Astrocyte of the hippocampus (primary cell): ENCODE measurements at places on chromosomes 1 and 21.

DNA sequence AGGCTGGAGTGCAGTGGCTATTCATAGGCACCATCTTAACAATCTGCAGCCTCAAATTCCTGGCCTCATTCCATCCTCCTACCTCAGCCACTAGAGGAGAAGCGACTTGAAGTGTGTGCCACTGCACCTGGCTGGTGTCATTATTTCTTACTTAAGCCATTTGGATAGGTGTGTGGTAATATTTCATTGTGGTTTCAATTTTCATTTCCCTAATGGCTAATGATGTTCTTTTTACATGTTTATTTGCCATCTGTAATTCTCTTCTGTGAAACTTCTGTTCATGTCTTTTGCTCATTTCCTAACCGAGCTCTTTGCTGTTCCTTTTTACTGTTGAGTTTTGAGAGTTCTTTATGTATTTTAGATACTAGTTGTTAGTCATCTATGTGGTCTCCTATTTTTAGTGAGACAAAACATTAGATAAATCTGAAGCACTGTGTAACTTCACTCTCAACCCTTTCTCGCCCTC lies 66.8 kb downstream of the SLC27A3 start:
- DNase-seq = no peak

GRCh38 chr1:245874942-245875580 lies 632.0 kb downstream of the SMYD3 start:
- peak; percentile 99 for DNase-seq

- DNase-seq = no peak
These were observed 205.5 kb downstream of the RPS6KC1 start for GRCh38 chr1:213256438-213257087.

- DNase-seq = peak; percentile 90
These were observed 89.8 kb downstream of the ADSS2 start for GRCh38 chr1:244361764-244362473.

- no peak for DNase-seq
These were observed 32.8 kb downstream of the DLGAP3 start for GRCh38 chr1:34896612-34897011.

- no peak for DNase-seq
These were observed 4.6 kb upstream of the ZNF678 start for GRCh38 chr1:227558732-227559262.

DNA sequence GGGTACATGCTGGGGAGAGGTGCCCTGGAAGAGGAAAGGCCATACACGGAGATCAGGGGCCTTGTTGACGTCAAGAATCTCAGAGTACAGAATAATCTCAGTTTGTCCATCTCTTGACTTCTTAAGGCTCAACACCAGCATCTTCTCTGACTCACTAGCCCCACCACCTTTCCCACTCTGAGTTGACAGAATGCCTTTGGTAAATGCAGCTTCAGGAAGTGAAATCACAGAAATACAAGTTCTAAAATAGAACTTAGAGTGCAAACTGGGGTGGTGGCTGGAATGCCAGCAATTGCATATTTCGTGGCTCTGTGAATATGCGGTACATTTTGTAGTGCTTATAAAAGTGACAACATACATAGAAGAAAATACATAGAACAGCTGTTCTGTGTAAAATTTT lies 1.6 kb downstream of the COG2 start:
- DNase-seq = peak; percentile 9

DNA sequence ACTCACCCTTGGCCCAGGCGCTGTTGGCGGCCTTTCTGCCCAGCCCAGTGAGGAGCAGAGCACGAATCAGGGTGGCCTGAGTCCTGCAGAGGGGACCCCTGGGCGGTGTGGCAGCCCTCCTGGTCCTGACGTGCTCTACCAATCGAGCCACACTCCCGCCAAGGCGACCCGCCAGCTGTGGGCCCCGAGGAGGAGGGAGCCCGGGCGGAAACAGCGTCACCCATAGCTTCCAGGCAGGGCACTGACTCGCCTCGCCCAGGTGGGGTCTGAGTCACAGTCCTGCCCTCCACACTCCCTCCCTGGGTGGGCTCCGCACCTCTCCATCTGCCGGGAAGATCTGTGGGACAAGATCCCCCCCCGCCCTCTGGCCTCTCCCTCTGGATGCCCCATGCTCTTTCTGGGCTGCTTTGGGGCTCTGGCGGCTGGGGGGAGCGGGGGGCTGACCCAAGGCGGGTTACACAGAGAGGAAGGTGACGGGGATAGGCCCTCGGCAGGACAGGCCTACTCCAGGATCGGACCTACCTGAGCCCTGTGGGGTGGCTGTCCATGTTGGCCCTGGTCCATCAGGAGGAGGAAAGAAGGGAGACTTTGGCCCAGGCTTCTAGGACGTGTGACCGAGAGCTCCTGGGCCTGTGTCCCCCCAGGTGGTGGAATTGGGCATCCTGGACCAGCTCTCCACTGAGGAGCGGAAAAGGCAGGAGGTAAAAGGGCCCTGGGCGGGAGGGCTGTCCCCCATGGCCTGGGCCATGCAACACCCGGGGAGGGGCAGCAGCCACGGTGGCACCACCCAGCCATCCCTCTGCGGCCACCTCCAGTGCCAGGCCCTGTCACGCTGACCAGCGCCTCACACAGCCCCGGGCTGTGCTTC lies 14.0 kb downstream of the ARHGEF16 start:
- DNase-seq = no peak

GRCh38 chr1:214581785-214582184 lies 21.2 kb upstream of the CENPF start:
- DNase-seq = peak; percentile 86

- peak; percentile 72 for DNase-seq
These were observed 5.7 kb downstream of the LRRC71 start for GRCh38 chr1:156926175-156926574.

- DNase-seq = no peak
These were observed 122.9 kb downstream of the MAST2 start for GRCh38 chr1:45926330-45926729.

DNA sequence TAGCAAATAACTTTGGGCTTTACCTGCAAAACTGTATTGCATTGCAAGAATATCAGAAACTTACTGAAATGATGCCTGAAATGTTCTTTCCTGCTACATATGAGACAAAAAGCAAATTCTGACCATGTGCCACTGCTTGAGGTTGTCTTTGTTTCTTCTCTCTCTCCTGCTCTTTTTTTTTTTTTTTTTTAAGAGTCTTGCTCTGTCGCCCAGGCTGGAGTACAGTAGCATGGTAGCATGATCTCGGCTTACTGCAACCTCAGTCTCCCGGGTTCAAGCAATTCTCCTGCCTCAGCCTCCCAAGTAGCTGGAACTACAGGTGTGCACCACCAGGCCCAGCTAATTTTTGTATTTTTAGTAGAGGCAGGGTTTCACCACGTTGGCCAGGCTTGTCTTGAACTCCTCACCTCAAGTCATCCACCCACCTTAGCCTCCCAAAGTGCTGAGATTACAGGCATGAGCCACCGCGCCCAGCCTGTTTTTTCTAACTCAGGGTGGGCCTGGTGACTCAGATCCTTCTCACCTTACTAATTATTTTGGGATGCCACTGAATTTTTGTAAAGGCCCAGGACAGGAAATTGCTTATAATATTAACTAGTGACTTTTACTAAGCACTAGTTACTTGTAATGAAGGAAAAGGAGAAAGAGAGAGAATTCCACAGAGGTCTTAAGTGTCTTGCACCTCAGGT lies 35.9 kb downstream of the DNASE2B start:
- DNase-seq = no peak

DNA sequence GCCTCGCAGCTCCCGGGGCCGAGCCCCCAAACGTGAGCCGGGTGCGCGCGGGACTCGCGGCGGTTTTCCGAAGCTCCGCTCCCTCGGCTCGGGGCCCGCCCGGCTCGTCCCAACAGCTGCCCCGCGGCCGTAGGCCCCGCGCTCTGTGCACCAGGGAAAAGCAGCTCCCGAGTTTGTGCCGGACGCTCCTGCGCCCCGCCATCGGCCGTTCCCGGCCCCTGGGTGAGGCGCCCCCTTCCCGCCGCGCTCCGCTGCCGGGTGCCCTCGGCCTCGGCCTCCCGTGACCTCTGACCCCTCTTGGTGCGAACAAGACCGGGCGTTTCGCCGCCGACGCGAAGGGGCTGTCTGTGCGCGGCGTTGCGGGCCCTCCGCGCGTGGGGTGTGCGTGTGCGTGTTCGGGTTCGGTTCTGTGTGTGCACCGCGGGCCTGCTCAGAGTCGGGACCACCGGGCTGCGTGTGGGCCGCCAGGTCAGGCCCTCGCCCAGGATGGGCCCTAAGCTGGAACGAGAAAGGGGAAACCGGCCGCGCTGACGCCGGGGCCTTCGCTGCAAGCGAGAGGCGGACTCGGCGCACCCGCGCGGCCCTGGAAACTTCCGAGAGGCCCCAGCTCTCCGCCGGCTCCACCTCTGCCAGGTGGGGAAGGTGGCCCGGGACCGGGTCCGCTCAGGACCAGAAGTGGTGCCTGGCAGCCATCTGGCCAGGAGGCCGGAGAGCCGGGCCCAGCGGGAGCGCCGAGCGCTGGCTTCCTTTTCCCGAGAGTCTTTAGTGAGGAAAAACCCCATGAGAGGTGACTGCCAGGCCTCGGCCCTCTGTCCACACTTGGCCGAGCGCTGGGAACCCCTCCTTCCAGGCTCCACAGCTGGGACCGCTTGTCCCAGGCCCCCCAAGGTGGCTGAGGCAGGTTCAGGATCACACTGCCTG lies 1.9 kb downstream of the PRDM16 start:
- peak; percentile 62 for DNase-seq

GRCh38 chr1:31239653-31240241 lies at the start of gene NKAIN1:
NKAIN1 (minus strand) TSS chr1:31239887; CDS start chr1:31239547, 340 bp downstream.
- peak; percentile 75 for DNase-seq

GRCh38 chr1:153775458-153776327 lies 486 bp downstream of the SLC27A3 start:
- peak; percentile 74 for DNase-seq
